ENCODE measurements at places on chromosomes 16 and 17.

GRCh38 chr17:55845385-55845784, 94.5 kb downstream of the PCTP start:
- DNase-seq = peak; percentile 64

- peak; percentile 29 for DNase-seq
Observed at GRCh38 chr17:80546267-80546666, 1.6 kb downstream of the RPTOR start.

DNA sequence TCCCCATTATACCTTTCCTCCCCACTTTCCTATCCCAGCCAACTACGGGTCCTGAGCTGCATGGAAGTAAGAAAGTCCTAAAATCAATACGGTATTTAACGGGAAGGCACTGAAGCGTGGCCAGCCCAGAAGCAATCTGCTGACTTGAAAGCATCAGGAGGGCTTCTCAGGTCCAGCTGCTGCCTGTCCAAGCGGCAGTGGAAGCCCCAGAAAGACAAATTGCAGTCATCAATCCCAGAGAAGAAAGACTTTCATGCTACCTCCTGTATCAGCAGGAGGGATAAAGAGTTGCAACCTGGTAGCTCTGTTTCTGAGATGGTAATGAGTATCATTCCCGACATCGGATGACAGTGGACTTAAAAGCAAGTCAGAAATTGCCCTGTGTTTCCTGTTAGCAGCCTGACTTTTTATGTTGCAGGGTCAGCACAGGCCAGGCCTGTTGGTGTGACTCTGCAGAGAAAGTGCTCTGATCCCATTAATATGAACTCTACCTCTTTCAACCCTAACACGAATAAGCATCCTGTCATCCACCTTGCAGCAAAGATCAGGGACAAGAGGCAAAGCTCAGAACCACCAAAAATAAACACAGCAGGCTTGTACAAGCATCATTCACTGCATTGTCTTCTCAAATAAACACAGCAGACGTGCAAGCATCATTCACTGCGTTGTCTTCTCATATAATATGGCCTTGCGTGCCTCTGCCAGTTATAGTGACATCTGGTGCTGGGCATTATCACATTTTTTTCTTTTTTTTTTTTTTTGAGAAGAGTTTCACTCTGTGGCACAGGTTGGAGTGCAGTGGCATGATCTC, 358.6 kb upstream of the CDH11 start:
- DNase-seq = peak; percentile 76

GRCh38 chr16:10675861-10676260, 18.9 kb downstream of the TEKT5 start:
- no peak for DNase-seq

DNA sequence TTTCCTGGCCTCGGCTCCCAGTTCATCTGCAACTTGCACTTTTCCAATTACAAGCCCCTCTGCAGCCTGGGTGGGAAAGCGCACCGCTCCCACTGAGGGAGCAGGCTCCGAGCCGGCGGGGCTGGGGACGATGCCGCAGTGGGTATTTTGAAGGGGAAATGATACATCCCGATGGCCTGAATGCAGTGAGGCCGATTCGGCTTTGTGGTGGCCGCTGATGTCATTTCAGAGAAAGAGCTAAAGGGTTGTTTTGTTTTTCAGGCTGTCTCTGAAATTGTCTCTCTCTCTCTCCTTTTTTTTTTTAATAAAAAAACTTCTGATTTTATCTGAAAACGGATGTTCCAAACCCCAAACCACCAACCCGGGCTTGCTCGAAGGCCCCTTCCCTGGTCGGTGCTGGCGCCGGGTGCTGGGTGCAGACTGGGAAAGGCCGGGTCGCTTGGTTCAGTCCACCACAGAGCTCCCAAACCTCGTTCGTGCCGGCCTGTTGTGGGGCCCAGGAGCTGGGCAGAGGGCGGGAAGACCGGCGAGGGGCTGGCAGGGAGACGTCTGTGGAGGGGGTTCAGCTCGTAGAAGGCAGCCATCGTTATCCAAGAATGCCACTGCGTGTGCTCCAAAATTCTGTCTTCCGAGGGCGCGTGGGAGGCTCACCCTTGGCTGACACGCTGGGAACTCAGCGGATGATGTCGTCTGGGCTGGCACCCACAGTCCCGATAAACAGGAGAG, 102.8 kb downstream of the FOXL1 start:
- DNase-seq = no peak

GRCh38 chr17:46819906-46820351, 1.4 kb upstream of the WNT3 start:
- DNase-seq = no peak

GRCh38 chr17:34351096-34351495, 5.2 kb upstream of the CCL13 start:
- no peak for DNase-seq

DNA sequence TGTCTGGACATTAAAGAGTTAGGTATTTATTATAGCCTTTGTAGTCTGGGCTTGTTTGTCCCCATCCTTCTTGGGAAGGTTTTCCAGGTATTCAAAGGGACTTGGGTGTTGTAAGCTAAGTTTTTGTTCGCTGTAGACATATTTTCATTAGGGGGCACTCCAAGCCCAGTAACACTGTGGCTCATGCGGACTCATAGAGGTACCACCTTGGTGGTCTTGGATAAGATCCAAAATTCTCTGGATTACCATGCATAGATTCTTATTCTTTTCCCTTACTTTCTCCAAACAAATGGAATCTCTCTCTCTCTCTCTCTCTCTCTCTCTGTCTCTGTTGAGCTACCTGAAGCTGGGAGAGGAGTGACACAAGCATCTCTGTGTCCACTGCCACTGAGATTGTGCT, 48.9 kb downstream of the ERCC4 start:
- DNase-seq = no peak

- DNase-seq = no peak
Observed at GRCh38 chr16:53600126-53600525, 97.1 kb upstream of the AKTIP start.

- DNase-seq = no peak
Observed at GRCh38 chr16:48235556-48236136, 8.5 kb upstream of the LONP2 start.

DNA sequence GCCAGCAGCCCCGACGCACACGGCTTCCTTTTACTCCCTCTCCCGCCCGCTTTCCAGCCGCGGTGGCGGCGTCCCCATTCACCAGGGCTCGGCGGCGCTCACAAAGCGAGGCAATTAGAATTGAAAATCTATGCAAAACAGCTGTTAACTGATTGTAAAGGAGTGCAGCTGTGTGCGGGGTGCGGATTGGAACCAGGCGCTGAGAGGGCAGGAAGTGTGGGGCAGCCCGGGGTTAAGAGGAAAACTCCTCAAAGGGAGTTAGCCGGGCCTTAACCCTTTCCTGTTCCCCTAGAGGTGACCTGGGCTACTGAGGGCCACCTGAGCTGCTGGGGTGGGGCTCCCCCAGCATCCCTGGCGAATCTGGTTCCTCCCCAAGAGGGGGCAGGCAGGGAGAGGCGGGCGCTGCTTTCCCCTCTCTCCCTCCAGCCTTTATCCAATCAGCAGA, 5.8 kb upstream of the GSE1 start:
- peak; percentile 77 for DNase-seq

- no peak for DNase-seq
Observed at GRCh38 chr16:51565184-51565583, 414.1 kb upstream of the SALL1 start.

GRCh38 chr17:49316258-49316570, 45.8 kb downstream of the ZNF652 start:
- DNase-seq = no peak
